ENCODE measurements at places on chromosomes 7 and 10.

DNA sequence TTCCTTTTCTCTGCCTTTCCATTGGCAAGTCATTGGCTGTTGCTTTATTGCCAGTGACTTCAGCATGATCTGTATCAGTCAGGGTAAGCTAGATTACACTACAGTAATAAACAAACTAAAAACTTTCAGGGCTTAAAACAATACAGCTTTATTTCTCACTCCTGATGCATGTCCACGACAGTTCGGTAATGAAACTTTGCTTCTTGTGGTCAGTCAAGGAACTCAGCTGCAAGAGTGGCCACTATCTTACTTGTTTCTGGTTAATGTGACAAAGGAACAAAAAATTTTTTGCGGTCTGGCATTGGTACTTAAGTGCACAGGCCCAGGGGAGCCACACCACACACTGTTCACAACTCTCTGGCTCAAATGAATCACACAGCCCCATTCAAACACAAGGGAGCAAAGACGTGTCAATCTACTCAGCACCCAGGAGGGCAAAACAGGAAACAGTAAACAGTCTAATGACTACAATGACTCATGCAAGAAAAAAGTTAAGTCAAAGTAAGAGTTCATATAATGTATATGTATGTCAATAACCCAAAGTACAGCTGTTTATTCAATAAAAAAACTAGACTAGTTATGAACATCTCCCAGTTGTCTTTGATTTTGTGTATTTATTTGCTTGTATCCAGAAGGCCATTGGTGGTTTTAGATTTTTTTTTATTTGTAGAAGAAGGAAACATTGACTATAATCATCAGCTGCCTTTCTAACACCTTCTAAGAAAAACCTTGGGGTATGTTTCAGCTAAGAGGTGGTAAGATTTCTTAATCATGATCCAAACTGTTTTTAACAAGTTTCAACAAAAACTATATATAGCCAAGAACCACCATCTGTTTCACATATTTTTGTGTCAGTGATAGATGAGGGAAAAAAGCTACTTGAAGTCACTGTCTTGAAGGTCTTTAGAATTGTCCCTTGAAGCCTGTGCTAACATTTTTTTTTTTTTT is 134.4 kb upstream of the FAM3C start:
- peak; percentile 3 for DNase-seq

DNA sequence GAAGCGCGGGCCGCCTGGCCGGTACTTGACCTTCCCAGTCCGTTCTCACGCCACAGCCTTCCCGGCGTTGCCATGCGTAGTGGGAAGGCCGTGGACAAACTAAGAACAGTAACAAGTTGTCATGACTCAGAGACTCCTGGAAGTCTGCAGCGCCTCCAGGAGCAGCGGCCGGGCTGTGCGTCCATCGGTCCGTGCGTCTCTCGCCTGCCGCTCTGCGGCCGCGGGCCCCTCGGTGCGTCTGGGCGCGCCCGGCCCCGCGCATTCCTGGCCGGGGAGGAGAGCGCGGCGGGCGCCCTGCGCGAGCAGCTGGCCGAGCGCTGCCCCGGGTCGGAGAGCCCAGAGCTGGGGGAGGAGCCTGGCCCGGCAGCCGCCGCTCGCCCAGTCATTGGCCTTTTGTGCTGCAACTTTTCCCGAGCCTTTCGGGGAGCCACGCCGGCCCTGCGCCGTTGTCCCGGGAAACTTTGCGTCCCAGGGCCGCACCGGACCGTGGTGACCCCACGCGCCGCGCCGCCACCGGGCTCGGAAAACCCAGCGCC is 123.7 kb downstream of the TACC2 start:
- DNase-seq = no peak

DNA sequence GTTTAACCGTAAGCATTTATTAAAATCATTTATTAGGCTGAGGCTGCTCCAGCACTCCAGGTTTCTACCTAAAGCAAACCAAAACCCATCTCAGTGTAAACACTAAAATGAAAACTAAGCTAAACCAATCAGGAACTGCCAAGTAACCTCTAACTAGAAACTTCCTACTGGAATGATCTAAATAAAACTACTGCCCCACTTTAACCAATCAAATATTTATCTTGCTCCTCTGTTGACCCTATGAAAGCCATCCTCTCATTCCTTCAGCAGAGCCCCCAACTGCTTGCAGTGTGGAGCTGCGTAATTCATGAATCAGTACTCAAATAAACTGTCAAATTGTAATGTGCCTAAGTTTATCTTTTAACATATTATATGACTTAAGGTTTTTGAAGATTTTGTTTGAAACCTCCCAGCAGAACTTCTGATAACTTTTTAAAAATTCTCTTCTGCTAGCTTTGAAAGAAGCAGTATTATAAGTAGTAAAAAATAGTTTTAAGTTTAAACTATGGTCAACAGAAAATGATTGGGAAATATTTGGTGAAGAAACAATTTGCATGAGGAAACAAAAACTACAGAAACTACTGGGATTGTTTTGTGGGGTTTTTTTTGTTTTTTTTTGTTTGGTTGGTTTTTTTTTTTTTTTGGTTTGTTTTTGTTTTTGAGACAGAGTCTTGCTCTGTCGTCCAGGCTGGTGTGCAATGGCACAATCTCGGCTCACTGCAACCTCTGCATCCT is 47.4 kb downstream of the GPR37 start:
- no peak for DNase-seq

- no peak for DNase-seq
Observed at GRCh38 chr7:112279042-112279441, 72.5 kb downstream of the ZNF277 start.

DNA sequence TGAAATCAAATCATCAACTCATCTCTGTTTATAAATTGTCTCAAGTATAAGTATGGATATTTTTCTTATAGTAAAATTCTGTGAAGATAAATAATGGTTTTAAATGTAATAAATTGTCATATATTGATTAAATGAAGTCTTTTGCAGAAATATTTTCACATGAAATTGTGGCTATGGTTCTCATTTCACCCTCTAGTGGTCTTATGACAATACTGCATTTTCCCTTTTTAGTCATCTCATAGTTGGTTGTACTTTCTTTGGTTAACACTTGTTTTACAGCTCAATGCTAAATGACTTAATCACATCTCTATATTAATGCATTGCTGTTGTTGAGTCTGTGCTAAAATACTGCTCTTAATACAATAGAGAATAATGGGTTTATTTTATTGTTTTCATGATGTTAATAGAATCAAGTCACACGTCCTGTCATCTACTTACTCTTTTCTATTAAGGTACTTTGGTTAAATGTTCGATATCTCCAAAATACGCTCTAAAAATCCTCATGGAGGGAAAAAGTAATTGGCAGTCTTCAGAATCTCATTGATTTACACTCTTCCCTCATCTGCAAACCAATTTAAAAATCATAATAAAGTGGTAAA is 38.0 kb upstream of the CACNA2D1 start:
- DNase-seq = no peak

DNA sequence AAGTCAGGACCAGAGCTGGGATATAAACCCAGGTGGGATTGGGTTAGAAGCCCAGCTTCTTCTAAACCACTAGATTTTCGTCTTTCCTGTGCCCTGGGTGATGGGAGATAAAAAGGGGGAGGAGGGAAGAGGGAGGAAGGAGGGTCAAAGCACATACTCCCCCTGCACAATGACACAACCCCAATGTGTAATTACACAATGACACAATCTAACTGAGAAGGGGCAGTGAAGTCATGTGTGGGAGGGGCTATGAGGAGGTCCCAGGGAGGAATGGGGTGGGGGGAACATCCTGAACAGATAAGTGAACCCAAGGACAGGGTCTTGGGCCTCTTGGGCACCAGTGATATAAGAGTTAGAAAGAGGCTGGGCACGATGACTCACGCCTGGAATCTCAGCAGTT is 44.5 kb downstream of the TECTB start:
- no peak for DNase-seq

DNA sequence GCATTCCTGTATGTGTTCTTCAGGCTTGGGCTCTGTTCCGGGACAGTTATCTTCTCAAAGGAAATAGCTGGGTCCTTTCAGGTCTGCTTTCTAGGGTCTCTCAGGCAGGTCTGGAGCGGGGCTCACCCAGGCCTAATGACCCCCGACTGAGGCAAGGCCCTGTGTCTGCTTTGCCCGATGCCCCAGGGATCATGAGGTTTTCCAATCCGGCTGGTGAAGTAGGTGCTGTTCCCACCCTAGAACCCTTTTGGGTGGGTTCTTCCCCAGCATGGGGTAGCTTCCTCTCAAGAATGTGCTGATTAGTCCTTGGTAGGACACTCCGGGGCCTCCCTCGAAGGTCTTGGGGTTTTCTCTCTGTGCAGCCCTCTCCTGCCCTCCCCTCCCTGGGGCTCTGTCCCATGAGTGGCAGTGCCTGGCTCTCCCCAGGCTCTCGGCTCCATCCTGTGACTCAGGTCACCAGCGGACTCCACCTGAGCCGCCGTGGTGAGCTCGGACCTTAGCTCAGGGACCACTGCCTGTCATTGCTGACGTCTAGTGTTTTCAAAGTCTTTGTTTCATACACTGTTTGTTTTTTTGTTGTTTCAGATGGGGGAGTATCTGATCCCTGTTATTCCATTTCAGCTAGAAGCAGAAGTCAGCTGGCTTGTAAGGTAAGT is 71.0 kb upstream of the NKX6-2 start:
- no peak for DNase-seq

- DNase-seq = no peak
Observed at GRCh38 chr7:7931626-7932025, 37.0 kb upstream of the GLCCI1 start.

DNA sequence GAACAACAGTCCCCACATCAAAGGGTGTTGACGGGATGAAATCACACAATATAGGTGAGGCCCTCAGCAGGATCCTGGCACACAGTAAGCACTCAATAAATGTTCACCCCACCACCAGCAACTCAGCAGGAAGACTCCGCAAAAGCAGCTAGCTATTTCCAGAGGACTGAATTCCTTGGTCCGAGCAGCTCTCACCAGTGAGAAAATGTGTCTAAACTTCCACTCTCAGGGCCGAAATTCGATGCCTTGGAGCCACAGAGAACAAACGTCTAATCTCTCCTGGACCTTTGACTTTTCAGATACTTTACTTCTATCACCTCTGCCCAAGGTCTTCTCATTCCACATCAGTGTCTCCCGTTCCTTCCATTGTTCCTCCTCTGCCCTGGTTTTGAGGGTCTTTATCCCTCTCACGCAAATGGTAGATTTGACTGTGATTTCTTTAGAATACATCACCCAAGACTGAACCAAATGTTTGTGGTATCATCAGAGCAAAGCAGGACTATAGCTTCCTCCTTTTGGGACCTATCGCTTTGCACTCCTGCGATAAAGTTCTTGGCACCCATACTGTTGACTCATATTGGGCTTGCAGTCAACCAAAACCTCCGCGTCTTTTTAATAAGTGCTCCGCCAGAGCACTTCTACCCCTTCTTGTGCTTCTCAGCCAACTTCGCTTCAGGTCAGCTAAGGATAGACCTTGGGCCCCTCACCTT is 903 bp upstream of the NT5C2 start:
- no peak for DNase-seq

GRCh38 chr10:13450069-13450468 is 78.7 kb downstream of the BEND7 start:
- DNase-seq = no peak

- DNase-seq = no peak
Observed at GRCh38 chr10:47025540-47026300, 114.5 kb downstream of the PTPN20 start.

DNA sequence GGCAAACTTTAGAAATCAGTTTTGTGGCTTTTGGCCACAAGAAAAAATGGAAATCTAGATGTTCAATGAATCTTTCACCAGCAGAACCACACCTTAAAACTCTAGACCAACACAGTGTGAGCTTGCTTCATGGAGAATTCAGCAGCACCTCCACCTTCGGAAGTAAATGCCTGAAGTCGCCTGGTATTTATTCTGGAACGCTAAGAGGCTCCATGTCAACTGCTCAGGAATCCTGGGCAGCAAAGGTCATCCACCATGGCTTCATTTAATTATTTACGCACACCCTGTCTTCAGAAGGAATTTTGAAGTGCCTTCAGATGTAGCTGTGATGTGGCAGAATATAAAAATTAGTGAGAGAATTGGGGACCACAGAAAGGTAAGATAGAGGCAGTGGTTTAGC is 167.7 kb downstream of the GFRA1 start:
- DNase-seq = no peak

- DNase-seq = no peak
Observed at GRCh38 chr10:49508249-49508648, 30.7 kb downstream of the ERCC6 start.

DNA sequence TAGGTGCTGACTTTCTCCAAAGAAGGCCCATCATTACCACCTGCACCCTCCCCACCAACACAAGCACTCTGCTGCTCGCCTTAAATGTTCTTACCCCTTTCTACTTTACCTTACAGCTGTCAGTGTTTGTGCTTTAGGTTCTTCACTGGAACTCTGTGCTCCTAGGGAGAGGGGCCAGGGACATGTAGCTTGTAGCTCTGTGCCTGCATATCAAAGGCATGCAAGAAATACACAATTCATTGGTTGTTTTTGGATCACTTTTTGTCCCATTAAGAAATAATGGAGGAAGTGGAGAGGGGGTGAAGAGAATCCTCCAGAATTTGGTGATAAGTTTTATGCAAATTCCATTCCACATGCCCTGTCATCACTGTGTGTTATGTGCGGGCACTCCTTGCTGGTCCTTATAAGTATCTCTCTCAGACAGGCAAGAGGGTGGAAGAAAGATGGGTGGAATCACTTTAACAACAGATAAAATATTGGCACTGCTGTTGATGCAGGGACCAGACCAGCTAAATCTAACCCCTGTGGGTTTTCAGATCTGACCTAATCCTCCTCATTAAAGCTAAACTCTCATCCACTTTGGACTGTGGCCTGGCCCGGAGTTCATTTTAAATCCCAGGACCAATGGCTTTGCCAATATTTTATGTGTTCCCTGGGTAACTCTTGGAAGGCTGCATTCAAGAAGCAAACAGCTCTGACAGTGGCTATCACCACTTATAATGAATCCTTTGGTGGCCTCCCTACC is 375.8 kb upstream of the NFE2L3 start:
- DNase-seq = no peak

DNA sequence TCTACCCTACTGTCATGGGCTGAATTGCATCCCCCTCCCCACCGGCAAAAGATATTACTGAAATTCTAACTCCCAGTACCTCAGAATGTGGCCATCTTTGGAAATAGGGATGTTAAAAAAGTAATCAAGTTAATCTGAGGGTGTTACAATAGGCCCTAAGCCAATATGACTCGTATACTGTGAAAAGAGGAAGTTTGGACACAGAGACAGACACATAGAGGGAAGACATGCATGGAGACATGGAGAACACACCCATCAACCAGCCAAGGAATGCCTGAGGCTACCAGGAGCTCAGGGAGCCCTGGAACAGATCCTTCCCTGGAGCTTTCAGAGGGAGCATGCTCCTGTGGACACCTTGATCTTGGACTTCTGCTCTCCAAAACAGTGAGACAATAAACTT is 138.2 kb upstream of the ADO start:
- DNase-seq = no peak

DNA sequence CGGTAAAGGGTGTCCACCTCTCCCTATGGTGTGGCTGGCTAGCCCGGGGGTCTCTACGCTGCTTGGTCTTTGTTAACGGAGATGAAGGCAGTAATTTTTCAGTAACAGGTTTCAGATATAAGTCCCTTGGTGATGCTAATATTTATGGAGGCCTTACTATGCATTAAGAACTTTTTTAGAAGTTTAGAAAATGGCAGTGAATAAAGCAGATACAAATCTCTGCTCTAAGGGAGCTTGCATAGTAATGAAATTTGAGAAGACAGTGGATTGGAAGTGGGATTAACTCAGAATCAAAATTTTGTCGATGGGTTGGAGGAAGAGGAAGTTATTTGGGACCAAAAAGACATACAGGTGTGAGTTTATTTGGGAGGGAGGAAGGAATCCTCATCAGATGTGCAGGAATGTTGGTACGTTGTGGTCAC is 445 bp downstream of the SSBP1 start:
- no peak for DNase-seq

Data from effector CD4-positive, alpha-beta T cell (primary cell).